ENCODE measurements at places on chromosomes 6 and 20.

DNA sequence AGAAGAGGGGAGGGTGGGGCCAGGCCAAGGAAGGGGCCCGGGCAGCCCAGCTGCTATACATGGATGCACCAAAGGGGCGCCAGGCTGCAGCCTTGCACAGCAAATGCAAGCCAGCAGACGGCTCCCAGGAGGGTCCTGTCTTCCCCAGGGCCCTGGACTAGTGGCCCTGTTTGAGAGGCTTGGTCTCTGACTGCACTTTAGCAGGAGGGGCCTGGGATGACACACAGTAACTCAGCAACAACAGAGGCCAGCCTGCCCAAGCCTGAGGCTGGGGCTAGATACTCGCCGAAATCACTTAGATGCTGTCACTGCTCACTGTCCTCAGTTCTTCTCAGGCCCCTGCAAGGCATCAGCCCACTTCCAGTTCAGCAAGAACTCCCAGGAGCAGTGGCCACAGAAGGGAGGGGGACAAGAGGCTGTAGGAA lies 73.5 kb downstream of the TRAM2 start:
- DNase-seq = no peak

DNA sequence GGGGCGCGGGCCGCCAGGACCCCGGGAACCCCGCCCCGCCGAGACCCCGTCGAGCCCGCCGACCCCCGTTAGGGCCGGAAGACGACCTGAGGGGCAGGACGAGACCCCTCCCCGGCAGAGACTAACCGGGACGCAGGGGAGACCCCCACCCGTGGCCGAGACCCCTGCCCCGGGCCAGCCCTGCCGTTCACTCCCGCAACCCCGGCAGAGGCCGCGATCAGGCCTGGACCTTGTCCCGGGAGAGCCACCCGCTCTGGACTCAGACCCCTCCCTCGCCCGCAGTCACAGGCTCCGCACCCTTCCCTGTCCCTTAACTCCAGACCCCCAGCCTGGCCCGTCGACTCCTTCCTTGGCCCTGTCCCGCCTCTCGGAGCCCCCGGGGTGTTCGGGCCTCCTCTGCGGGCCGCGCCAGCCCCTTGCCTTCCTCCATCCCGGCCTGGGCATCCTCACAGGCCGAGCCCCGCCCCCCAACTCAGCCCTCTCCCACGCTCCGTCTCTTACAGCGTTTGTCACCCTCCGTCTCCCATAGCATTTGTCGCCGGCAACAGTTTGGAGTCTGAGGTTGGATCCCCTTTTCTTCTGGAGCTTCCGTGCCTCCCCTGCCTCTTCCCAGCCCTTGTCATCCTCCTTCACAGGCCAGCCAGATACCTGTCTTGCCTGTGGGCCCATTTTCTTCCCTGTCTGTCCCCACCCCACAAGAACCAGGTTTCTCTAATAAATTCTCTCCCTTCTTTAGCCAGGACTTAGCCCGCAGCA lies 569 bp downstream of the TCEA2 start:
- DNase-seq = no peak

- DNase-seq = no peak
Observed at GRCh38 chr6:134340179-134340975, 22.5 kb upstream of the SGK1 start.

- DNase-seq = no peak
Observed at GRCh38 chr20:2086980-2087377, 14.6 kb upstream of the STK35 start.

DNA sequence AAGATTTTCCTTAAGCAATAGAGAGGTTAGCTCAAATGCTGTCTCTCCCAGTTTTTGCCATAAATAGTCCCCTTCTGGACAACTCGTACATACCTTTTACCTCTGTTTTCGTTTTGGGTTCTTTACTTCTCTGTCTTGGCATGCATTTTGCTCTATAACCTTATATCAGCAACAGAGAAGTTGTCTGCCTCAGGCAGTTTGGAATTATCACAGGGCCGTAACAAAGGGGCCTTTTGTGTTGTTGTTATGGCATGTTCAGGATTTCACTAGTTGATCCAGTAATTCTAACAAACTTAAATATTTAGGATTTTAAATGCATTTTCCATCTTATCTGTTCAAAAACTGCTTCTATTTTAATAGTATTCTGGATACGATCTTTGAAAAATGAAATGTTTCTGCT lies 259.8 kb downstream of the CD109 start:
- DNase-seq = no peak

Data from stimulated activated CD4-positive, alpha-beta T cell treated with anti-CD3 and anti-CD28 coated beads, Interleukin-15, amount 100 ng/mL, for 1 hour (primary cell).